HFFc6 (cell line): ENCODE measurements at places on chromosomes 7 and 10. TPM values are rescaled to one million over a fixed set of nuclear protein-coding genes. Genes with fewer than 3 reads are reported as not detected.

DNA sequence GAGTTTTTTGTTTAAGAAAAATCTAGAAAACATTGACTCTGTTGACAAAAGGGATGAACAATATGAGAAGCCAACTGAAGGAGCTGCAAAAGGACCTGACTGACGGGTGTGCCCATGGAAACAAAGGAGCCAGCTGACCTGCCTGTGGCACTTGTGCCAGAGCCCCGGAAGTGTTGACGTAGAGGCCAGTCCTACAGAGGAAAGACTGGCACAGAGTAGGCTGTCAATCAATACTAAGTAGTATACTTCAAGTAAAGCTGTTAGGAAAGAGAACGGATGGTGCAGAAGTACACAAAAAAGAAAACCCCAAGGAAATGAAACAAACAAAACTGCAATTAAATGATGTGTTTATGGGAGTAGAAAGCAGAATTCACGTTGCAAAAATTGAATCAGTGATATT lies 19.0 kb upstream of the ABI1 start:
- no peak overlapping the region for H3K27ac ChIP-seq
- H3K4me1 ChIP-seq = peaks cover 10% of the 10 kb centered on the region
- no peak overlapping the region for H3K4me3 ChIP-seq
- H3K27me3 ChIP-seq = peaks cover 14% of the 10 kb centered on the region
- H3K36me3 ChIP-seq = no peaks in the 10 kb centered on the region
- no peak for DNase-seq

DNA sequence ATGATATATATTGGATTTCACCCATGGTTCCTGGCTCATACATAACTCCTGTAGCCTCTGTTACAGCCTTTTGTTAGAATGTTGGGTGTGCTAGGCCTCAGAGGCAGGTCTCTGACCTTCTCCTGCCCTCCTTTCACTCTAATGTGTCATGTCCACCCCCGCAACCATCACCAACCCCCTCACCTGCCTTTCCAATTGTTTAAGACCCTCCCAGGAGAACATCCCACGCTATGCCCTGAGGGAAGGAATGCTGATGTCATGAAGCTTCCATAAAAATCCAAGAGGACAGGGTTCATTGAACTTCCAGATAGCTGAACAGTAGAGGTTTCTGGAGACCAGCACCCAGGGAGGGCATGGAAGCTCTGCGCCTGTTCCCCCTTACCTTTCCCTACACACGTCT lies 30.8 kb upstream of the C10orf67 start:
- H3K4me3 ChIP-seq = no peak overlapping the region
- no peaks in the 10 kb centered on the region; the same call in 1 of the 2 replicates for H3K4me1 ChIP-seq
- H3K27me3 ChIP-seq = peaks cover 1% of the 10 kb centered on the region; the same call in 1 of the 2 replicates
- DNase-seq = no peak
- H3K27ac ChIP-seq = no peak overlapping the region

GRCh38 chr10:8614054-8614565 lies 559.6 kb downstream of the GATA3 start:
- no peak for DNase-seq
- no peak overlapping the region for H3K4me3 ChIP-seq
- H3K27ac ChIP-seq = no peak overlapping the region

C10orf62 gene
- not detected in 3 replicates for total RNA-seq

DNA sequence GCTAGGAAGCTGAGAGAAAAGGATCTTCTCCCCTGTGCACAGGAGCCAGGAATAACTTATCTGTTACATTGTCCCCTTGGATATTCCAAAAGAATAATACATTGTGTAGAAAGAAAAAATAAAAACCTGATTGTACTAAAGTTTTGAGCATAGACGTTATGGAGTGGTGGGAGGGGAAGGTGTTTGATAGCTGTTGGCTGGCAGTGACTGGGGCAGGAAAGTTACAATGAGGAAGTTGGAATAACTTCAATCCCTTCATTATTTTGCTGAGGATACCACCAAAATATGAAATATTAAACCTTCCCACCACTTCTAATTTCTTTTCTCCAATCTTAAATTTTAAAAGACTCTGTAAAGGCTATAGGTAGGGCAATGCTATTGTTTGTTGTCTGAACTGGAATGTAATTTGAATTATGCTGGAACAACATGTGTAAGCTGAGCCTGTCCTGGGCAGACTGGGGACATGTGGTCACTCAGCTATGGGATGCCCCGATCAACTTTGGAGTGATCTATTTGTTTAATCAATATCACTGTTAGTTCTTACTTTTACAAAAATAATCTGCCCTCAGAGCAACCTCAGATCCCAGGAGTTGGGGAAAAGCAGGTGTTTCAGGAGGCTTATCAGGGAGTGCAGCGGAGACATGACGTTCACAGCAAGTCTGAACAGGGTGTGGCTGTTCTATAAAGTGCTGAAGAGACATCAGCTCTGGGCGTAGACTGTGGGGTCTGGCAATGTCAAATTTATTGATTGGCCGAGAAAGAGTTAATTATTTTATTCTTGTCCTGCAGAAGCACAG lies 20.8 kb downstream of the CYP3A43 start:
- no peak overlapping the region for H3K4me3 ChIP-seq
- no peak overlapping the region for H3K27ac ChIP-seq
- DNase-seq = no peak
- H3K4me1 ChIP-seq = peaks cover 4% of the 10 kb centered on the region; the same call in 1 of the 2 replicates
- no peaks in the 10 kb centered on the region for H3K36me3 ChIP-seq

SLC13A4 gene
- total RNA-seq = 0.28 to 0.68 TPM in 2 of 3 replicates, not detected in the other

DNA sequence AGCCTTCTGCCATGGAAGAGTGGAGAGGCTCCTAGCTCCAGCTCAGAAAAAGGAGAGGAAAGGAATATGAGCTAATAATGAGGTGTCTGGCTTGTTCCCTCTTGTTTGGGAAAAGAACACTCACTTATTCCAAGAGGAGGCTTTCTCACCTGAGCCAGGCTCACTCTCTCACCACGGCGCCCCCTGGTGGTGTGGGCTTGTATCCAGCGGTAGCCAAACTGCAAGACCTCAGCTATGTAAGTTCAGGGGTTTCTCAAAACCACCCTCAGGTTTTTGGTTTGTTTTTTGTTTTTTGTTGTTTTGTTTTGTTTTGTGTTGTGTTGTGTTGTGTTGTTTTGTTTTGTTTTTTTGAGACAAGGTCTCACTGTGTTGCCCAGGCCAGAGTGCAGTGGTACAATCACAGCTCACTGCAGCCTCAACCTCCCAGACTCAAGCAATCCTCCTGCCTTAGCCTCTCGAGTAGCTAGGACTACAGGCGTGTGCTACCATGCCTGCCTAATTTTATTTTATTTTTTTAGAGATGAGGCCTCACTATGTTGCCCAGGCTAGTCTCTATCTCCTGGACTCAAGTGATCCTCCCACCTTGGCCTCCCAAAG lies 124.0 kb downstream of the TMEM130 start:
- peaks cover 29% of the 10 kb centered on the region; the same call in 1 of the 2 replicates for H3K27me3 ChIP-seq

- no peaks in the 10 kb centered on the region for H3K4me1 ChIP-seq
- no peak for DNase-seq
- 0 out of 2 replicates have a peak, but pooled peaks cover 4% of the 10 kb centered on the region for H3K36me3 ChIP-seq
- H3K27ac ChIP-seq = no peak overlapping the region
- H3K4me3 ChIP-seq = no peak overlapping the region
These were observed 42.5 kb downstream of the DENND11 start for GRCh38 chr7:141659501-141659900.

DNA sequence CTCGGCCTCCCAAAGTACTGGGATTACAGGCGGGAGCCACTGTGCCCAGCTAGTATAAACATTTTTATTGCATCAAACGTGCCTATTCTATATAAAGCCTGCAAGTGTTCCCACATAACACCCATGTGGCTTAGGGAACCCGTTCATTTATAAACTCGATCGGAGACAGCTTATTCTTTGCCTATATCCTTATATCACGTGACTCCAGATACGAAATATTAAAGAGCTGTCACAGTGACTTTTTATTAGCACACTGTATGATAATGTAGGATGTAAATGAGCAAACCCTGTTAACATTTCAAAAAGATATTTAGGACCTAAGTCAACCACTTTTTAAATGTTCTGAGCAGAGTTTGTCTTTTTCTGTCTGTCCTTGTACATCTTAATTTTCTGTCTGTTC lies 642.9 kb upstream of the ADARB2 start:
- no peak overlapping the region for H3K4me3 ChIP-seq
- H3K36me3 ChIP-seq = peaks cover 5% of the 10 kb centered on the region; the same call in 1 of the 2 replicates
- no peaks in the 10 kb centered on the region; the same call in none of the 2 replicates for H3K27me3 ChIP-seq
- DNase-seq = no peak
- H3K27ac ChIP-seq = no peak overlapping the region
